ENCODE measurements at places on chromosomes 11 and 22. TPM values are rescaled to one million over a fixed set of nuclear protein-coding genes. Genes with fewer than 3 reads are reported as not detected.

The CLDN5 gene
- not detected for total RNA-seq

The C11orf68 gene
- total RNA-seq = 50.1 TPM

The FGF4 gene
- not detected for total RNA-seq

The APOL6 gene
- total RNA-seq = 1.8 TPM

The PLEKHA7 gene
- total RNA-seq = 37.2 TPM

The IGSF9B gene
- 1.8 TPM for total RNA-seq

The OR52A1 gene
- total RNA-seq = not detected

The PAMR1 gene
- not detected for total RNA-seq

Measured in A549 treated with ZK216348 at 1 μM for 4 hours (cell line).